Activated naive CD4-positive, alpha-beta T cell (primary cell): ENCODE measurements at places on chromosomes 16 and 17.

DNA sequence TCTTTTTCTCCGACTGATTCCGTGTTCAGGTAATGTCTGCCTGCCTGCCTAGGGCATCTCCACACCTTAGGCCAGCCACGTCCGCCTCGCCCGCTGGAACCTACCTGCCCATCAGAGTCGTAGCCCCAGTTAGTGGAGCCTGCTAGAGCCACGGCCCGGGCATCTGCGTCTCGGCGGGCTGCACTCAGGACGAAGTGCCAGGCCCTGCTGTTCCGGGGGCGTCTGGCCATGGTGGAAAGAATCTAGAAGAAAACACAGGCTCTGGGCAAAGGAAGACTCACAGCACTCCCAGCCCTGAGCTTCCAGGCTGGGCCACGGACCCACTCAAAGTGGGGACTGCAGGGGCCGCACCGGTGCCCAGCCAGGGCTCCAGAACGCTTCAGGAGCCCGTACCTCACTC is 1.1 kb downstream of the SPSB3 start:
- no peak for DNase-seq

DNA sequence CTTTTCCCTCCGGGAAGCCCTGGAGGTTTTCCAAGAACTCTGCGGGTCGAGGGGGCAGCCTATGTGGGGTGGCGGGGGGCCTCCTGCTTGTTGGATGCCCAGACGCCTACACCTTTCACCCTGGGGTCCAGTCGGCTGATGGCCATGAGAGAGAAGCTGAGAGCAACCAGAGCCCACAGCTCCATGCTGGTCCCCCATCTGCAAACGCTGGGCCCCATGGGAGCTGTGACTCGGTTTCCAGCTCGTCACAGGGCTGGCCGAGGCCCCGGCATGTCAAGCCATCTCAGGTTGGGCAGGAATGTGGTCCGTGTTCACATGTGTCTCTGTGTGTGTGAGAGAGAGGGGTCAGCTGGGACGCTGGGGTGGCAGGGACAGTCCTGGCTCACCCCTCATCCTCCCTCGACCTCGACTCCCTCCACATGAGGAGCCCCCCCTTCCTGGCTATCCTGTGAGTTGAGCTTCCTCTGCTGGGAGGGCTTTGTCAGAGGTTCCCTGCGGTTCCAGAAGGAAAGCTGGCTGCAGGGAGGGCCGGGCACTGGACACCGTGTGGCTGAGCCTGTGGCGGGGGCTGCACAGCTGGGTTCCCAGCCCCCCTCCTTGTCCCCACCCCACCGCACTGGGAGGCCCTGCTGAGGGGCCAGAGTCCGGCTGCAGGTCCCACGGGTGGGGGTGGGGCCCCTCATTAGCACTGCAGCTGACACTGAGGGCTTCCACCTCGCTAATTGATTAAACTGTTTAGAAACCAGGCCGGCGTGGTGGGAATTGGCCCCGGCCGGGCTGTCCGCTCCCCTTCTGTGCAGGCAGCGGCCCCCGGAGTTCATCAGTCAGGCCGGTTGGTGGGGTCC is 19.1 kb downstream of the METRNL start:
- DNase-seq, result no peak

GRCh38 chr17:4208238-4208637 is 55.5 kb downstream of the ANKFY1 start:
- no peak for DNase-seq

- DNase-seq, result no peak
Measured at GRCh38 chr16:21250072-21250923, 16.8 kb downstream of the ANKS4B start.

DNA sequence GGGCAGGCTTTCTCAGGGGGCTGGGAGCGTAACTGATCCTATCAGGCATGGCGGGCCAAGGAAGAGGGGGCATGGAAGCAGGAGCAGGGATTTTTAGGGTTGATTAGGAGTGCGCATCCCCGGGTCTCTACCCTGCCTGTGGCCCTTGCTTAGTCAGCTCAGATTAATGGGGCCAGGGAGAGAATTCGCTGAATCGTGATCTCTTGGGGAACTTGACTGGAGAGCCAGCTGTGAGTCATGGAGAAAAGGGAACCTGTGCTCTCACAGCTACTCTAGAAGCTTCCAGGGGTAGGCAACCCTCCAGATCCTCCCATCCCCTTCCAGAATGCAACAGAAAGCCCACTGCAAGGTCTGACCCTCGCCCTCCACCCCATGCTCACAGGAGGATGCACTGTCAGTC is 3.6 kb downstream of the FOXN1 start:
- no peak for DNase-seq

- no peak for DNase-seq
Measured at GRCh38 chr17:45052052-45052772, 780 bp upstream of the DCAKD start.

DNA sequence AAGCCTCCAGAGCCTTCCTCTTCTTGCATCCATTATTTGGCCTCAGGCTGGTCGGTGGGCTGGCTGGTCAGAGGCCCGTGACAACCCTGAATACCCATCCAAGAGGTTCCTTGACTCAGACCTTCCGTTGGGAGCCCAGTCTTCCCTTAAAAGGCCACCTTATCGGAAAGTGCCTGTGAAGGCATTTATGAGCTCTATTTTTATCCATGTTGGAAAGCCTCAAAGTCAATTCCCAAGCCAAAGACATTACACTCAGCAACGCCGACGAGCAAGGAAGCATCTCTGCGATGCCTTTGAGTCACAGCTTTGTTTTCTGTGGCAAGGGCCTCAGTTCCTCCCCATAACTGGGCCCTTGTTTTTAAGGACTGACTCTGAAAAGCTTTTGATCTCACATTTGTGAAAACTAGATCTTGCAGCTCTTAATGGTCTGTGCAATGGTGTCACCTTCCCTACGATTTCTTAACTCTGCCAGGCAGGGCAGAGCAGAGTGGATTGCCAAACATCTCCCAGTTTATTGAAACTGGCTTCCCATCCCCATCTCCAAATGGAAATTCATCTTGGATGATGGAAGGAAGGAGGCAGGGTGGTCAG is 13.3 kb upstream of the SPOP start:
- no peak for DNase-seq

DNA sequence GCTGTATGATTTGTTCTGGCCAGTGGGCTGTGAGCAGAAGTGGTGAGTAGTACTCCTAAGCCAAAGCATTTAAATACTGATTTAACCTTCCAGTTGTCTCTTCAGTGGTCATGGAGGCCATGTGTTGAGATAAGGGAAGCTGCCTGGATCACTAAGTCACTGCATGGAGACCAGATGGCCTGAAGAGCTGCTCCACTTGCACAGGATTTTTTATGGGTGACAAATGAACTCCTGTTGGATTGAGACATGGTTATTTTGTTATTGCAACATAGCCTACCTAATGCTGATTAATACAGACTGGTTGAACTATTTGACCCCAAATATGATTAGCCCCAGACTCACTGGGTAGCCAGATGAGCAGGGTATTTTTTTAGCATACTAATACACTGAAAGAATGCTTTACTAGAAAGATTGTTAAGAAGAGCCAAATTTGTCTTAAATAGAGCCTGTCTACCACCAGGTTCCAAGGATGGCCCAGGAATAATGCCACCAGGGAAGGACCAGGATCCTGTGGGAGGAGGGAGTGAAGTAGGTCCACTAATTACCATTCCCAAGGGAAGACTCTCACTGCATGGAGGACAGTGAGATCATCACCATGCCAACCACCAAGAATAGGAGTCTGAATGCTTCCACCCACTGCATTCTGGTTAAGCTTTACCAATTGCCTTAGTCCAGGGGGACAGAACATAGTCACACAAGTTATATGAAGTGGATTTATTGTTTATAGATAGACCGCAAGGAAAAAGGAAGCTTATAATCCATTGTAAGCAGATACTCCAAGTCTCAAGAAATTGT is 187.4 kb upstream of the IRX6 start:
- DNase-seq, result no peak

DNA sequence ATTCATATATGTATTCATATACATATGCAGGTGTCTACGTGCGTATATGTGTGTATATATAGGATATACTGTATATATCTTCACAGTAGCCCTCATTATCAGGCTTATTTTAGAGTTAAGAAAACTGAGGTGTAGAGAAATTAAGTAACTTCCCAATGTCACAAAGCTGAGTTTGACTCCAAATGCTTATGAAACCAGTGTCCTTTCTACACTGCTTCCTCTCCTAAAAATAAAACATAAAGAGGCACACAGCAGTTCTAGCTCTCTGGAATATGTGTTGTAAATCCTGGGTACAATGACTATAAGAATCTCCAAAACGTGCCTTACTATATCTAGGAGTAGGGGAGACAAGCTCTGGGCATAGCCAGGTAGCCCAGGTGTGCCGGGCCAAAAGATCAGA is 40.0 kb upstream of the CCL1 start:
- no peak for DNase-seq

DNA sequence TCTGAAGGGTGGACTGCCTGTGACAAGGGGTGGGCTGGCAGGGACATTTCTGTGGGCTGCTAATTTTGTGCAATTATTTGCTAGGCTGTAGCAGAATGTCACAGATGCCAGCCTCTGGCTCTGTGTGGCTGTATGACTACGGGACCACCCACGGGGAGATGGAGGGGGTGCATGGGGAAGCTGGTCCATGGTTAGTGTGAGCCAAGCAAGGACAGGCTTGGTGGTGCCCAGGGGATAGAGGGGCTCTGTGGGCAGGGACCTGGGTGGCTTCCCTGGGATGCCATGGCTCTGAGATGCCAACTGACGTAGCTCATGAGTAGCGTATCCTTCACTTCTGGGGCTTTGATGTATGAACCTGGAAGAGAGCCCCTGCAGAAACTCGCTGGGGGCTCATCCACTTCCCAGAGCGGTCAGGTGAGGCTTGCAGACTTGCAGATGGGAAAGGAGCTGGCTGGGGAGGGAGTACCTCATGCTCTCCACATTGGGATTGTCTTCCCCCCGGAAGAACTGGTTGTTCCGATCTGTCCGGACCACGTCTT is 87.2 kb downstream of the TBC1D16 start:
- DNase-seq, result no peak

GRCh38 chr16:47461598-47462266 is 601 bp downstream of the PHKB start:
- DNase-seq, result no peak

DNA sequence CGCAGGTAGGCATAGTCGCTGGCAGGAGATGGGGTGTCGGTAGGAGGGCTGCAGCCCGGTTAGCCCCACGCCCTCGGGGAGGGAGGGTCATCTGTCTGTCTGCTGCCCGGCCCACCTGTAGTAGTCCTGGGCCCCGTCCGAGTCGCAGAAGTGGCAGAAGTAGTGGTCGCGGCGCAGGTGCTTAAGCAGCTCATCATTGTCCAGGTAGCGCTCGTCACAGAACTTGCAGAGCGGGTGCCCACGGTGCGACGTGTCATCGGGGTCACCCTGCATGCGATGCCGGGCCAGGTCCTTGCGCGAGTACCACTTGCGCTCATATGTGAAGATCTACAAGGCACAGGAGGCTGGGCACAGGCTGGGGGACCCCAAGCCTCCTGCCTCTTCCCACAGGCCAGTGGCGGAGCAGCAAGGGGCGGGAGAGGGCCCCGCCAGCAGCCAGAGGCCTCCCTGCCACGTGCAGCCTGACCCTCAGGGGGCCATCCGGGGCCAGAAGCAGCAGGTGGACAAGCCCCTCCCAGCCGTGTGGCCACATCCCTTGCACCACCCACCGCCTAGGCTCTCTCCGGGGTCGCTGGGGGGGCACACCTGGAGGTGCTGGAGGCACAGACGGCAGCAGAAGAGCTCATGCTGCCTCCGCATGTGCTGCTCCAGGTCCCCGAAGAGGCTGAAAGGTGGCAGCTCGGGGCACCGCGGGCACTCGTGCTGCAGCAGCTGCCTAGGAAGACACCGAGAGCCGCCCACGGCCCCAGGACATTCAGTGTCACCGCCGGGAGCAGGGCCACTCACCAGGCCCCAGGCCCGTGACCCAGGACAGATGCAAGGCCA is 7.0 kb downstream of the ZNF598 start:
- no peak for DNase-seq

- no peak for DNase-seq
Measured at GRCh38 chr17:54967621-54968261, 713 bp downstream of the COX11 start.

- DNase-seq, result no peak
Measured at GRCh38 chr17:27802962-27803680, 2.8 kb upstream of the NOS2 start.

DNA sequence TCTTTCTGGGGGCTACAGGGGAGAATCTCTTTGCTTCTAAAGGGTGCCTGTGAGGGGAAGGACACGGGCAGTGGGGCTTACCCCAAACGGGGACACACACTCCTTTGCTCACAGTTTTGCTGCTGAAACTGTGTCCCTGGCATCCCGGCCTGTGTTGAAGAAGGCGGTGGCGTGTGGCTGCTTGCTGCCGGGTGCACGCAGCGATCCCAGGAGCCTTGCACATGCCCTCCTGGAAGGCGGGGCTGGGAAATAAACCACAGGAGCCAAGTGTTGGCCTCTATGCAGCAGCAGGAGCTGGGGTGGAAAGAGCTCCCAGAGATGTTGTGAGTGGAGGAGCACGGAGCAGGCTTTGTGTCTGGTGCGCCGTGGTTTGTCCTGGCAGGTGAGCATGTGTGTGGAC is 131.0 kb upstream of the CIBAR2 start:
- DNase-seq, result no peak

- no peak for DNase-seq
Measured at GRCh38 chr17:82849076-82849945, 9.5 kb upstream of the ZNF750 start.

- no peak for DNase-seq
Measured at GRCh38 chr16:81752225-81752875, 26.7 kb upstream of the PLCG2 start.

- DNase-seq, result no peak
Measured at GRCh38 chr17:12463102-12463501, 202.6 kb upstream of the MYOCD start.

DNA sequence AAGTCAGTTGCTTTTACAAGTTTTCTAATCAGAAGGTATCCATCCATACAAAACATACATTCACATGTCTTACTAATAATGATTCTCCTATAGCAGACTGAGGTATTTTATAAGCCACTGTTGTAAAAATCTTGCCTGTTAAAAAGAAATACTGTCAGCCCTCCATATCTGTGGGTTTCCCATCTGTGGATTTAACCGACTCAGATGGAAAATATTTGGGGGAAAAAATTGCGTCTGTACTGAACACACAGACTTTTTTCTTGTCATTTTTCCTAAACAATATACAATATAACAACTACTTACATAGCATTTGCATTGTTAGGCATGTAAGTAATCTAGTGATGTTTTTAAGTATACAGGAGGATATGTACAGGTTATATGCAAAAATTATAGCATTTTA is 90.4 kb downstream of the PARN start:
- DNase-seq, result no peak
